ENCODE measurements at places on chromosomes 4 and X.
A peak's percentile ranks its signal among the peaks of the same experiment; 100 is the strongest.

GRCh38 chr4:40423735-40424134 lies 88.6 kb downstream of the CHRNA9 start:
- DNase-seq = no peak

- peak; percentile 27 for DNase-seq
These were observed 334.5 kb downstream of the GALNTL6 start for GRCh38 chr4:172147687-172148086.

GRCh38 chrX:149003863-149004660 lies 501.0 kb downstream of the IDS start:
- no peak for DNase-seq

- DNase-seq = no peak
These were observed 267.2 kb downstream of the MAPK10 start for GRCh38 chr4:86092684-86093083.

GRCh38 chr4:186104114-186104889 lies at the start of gene FAM149A:
TSS of gene FAM149A (plus strand) at chr4:186104704.
- peak; percentile 33 for DNase-seq

DNA sequence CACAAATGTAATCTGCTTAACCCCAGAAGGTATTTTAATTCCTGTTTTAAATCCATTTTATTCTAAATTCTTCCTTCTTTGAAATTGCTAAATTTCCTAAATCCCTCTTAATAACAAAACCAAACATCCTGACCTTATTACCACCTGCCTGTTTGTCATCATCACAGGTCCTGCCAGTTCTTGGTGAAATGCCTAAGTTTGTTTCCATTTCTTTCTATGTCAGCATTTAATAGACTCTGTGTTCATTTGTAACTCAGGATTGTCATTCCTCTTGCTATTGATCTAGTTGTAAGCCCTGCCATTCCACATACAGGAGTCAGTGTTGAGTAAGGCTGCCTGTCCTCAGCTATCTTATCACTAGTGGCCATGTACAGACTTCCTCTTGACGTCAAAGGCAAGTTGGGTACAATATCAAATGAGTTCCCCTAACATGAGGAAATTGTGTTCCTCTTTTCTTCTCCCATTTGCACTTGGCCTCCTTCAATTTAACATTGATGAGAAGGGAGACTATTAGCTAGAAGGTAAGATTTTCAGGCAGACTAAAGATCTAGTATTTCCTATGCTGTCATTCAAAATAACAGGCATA lies 440.1 kb downstream of the AFF2 start:
- DNase-seq = peak; percentile 55
